ENCODE measurements at places on chromosomes 7 and 10. TPM values are rescaled to one million over a fixed set of nuclear protein-coding genes. Genes with fewer than 3 reads are reported as not detected.

The WIPF3 gene
- total RNA-seq: 4.6 TPM

The IFIT1B gene
- total RNA-seq: not detected

GRCh38 chr7:44240983-44241510 lies 40.3 kb downstream of the YKT6 start:
- no peaks in the 10 kb centered on the region for H3K36me3 ChIP-seq
- H3K4me1 ChIP-seq: peaks cover 8% of the 10 kb centered on the region
- H3K4me3 ChIP-seq: peak overlapping the region; percentile 32
- H3K27ac ChIP-seq: no peak overlapping the region

- H3K36me3 ChIP-seq: no peaks in the 10 kb centered on the region
- H3K27me3 ChIP-seq: no peaks in the 10 kb centered on the region
- DNase-seq: no peak
- H3K4me3 ChIP-seq: no peak overlapping the region
- H3K4me1 ChIP-seq: no peaks in the 10 kb centered on the region
- H3K27ac ChIP-seq: no peak overlapping the region
Measured at GRCh38 chr10:64076322-64076940, 555.2 kb downstream of the REEP3 start.

- no peaks in the 10 kb centered on the region for H3K4me1 ChIP-seq
- no peak overlapping the region for H3K27ac ChIP-seq
- DNase-seq: no peak
- no peaks in the 10 kb centered on the region for H3K27me3 ChIP-seq
- H3K4me3 ChIP-seq: no peak overlapping the region
- H3K36me3 ChIP-seq: no peaks in the 10 kb centered on the region
Measured at GRCh38 chr7:157439761-157440160, 103.0 kb downstream of the DNAJB6 start.

The ZC3HAV1 gene
- total RNA-seq: 28.5 TPM

The GTPBP4 gene
- total RNA-seq: 34.5 TPM

GRCh38 chr7:55521512-55521911 lies 50.8 kb downstream of the VOPP1 start:
- no peak overlapping the region for H3K4me3 ChIP-seq
- no peak overlapping the region for H3K27ac ChIP-seq
- peaks cover 20% of the 10 kb centered on the region for H3K4me1 ChIP-seq
- no peak for DNase-seq
- no peaks in the 10 kb centered on the region for H3K36me3 ChIP-seq

DNA sequence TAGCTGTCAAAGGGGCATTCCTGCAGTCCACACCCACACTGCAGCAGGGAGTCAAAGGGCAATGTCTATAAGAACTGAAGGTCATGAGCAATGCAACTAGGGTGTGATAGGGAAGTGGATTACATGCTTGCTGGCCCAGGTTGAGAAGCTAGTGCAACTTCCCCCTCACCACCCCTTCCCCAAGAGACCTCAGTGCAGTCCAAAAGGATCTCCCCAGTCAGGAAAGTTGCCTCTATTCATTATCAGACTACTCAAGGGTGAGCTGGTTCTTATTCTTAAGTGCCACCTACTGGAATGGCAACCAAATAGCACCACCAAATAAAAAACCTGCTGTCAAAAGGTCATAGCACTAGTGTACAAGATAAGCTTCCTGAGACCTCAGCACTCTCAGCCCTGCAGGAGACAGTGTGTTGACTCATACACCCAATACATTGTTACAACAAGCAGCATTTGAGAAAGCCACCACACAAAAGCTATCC lies 28.2 kb downstream of the MTERF1 start:
- H3K4me1 ChIP-seq: no peaks in the 10 kb centered on the region
- H3K4me3 ChIP-seq: no peak overlapping the region
- H3K36me3 ChIP-seq: no peaks in the 10 kb centered on the region
- no peaks in the 10 kb centered on the region for H3K27me3 ChIP-seq
- no peak overlapping the region for H3K27ac ChIP-seq

DNA sequence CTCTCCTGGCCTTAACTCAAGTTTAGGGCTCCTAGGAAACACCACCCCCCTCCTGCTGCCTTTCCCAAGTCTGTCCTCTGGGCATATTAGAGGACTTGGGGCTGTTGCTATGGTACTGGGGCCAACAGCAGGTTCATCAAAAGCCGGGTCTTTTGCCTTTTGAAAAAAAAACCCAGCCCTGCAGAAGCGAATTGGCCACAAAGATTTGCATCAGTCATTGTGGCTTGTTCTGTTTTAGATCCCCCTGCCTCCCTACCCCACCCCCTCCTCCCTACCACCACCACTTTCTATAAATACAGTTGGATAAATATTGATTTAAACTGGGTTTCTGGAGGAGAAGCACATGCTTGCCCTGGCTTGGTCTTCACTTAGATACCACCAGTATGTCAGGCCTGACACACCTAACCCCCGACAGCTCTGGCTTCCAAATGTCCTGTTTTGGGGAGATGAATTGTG lies 7.0 kb downstream of the MXI1 start:
- H3K4me3 ChIP-seq: no peak overlapping the region
- peak overlapping the region; percentile 82 for H3K27ac ChIP-seq
- peaks cover 74% of the 10 kb centered on the region for H3K4me1 ChIP-seq
- peak; percentile 70 for DNase-seq
- H3K27me3 ChIP-seq: no peaks in the 10 kb centered on the region

The ENKUR gene
- not detected for total RNA-seq

The ZNF746 gene
- 20.9 TPM for total RNA-seq

DNA sequence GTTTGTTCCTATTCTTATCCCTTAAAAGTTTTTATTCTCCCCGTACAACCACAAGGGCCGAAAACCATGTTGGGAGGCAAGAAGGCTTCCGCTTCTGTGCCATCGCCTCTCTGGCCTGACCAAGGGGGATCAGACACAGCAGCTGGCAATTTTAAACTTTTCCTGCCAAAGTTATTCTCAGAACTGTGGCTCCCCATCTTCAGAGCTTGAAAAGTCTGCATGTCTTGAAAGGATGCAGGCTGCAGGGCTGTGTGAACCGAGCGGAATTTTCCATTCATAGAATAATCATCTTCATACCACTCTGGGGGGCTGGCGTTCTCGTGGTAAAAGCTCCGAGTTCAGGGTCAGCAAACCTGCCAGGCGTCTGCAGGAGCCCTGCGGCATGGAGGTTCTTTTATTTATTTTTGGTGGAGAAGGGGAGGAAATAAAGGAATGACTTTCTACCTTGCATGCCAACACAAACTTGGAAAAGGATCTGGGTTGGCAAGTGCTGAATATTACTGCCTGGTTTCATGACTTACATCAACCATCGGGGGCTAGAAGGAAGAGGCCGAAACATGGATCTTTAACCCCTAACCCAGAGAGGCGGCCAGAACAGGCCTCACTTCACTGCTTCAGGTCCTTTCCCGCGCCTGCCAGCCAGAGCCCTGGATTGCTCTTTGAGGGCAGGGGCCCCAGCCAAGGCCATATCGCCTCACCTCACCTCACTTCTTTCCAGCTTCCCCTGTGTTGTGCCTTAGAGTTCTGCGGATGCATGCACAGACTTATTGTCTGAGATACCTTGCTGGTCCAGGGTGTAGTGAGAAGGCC lies 3.0 kb upstream of the NANOS1 start:
- H3K4me1 ChIP-seq: peaks cover 40% of the 10 kb centered on the region
- DNase-seq: peak; percentile 92
- H3K36me3 ChIP-seq: no peaks in the 10 kb centered on the region
- H3K27ac ChIP-seq: peak overlapping the region; percentile 92

DNA sequence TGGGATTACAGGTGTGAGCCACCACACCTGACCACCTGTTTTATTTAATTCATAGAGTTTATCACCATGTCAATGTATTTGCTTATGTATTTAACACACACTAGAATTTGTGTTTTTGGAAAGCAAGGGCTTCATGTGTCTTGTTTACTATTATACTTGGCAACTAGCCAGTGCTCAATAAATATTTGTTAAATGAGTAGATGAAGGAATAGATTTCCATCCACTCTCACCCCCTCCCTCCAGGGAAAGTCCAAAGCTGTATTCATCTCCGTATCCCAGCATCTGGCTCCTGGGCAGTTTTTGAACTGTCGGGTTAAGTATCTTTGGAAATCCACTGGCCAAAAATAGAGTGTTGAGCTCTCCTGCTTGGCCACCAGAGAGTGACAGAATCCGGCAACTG lies 4.6 kb upstream of the RADIL start:
- H3K36me3 ChIP-seq: no peaks in the 10 kb centered on the region
- peaks cover 8% of the 10 kb centered on the region for H3K4me1 ChIP-seq
- DNase-seq: no peak

- no peak overlapping the region for H3K27ac ChIP-seq
- no peaks in the 10 kb centered on the region for H3K27me3 ChIP-seq
- H3K4me1 ChIP-seq: no peaks in the 10 kb centered on the region
- H3K36me3 ChIP-seq: peaks cover 33% of the 10 kb centered on the region
Measured at GRCh38 chr10:102347236-102347828, 48.2 kb upstream of the NFKB2 start.

- no peaks in the 10 kb centered on the region for H3K27me3 ChIP-seq
- no peak overlapping the region for H3K27ac ChIP-seq
- H3K4me1 ChIP-seq: no peaks in the 10 kb centered on the region
- no peak overlapping the region for H3K4me3 ChIP-seq
Measured at GRCh38 chr10:81817596-81818170, 57.3 kb upstream of the NRG3 start.

The STN1 gene
- 27.7 TPM for total RNA-seq

- no peak overlapping the region for H3K4me3 ChIP-seq
- H3K27me3 ChIP-seq: no peaks in the 10 kb centered on the region
- peak overlapping the region; percentile 89 for H3K27ac ChIP-seq
- no peaks in the 10 kb centered on the region for H3K36me3 ChIP-seq
Measured at GRCh38 chr10:29646238-29646902, 11.6 kb upstream of the SVIL start.

DNA sequence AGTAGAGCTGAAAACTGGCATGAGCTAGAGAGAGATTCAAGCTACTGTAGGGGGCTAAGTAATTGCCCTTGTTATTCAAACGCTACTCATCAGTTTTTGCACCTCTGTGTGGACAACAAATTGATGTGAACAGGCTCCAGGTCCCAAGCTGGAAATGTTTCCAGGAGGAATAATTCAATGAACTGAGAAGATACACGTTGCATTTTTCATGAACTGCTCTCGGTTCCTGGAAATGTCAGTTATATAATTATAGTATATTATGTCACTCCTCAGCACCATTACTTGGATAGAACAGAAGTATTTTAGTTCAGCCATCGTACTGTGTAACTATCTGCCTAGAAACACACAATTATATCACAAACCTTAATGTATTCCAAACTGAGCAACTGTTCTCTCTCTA lies 65.9 kb upstream of the A1CF start:
- no peak overlapping the region for H3K27ac ChIP-seq
- H3K27me3 ChIP-seq: no peaks in the 10 kb centered on the region
- H3K4me1 ChIP-seq: no peaks in the 10 kb centered on the region
- DNase-seq: no peak

GRCh38 chr10:6200734-6201515 lies 1.8 kb upstream of the PFKFB3 start:
- no peaks in the 10 kb centered on the region for H3K27me3 ChIP-seq
- H3K4me3 ChIP-seq: peak overlapping the region; percentile 88
- no peaks in the 10 kb centered on the region for H3K36me3 ChIP-seq

The CNPY4 gene
- total RNA-seq: 12.9 TPM
